ENCODE measurements at places on chromosomes 7 and 10.

DNA sequence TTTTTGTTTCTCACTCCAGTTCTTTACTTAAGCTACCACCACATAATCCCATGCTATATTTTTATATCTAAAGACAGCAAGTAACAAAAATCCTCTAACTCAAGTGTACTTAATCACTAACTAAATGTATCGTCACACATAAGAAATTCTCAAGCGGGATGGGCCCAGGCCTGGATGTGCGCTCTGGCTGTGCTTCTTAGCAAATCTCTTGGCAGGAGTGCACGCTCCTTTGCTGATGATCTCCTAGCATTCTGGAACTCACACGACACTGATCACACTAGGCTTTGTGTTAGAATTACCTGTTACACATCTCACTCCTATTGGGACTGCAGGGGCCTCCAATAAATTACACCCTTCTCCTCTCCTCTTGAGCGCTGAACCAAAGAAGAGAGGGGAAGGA, 46.7 kb upstream of the CALD1 start:
- no peak for DNase-seq

GRCh38 chr10:103921248-103921647, 3.3 kb upstream of the STN1 start:
- no peak for DNase-seq

- no peak for DNase-seq
Observed at GRCh38 chr10:8616166-8616565, 561.7 kb downstream of the GATA3 start.

DNA sequence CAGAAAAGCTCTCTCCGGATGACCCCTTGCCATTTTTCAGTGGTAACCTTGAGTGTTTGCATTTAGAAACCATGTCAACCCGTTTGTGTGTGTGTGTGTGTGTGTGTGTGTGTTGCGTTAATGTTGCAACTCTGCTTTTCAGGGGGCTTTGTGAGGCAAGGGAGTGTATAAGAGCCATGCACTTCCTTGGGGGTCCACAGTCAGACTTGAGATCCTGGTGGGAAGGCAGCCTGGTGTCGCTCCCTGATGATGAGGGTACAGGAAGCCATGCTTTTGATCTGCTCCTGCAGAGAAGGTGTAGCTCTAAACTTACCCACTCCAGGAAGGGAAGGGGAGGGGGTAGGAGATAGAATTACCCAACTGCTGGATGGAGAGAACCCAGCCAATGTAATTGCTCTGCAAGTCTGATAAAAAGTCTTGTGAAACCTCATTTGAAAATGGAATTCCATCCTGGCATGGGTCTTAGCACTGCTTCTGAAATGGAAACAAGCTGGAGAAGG, 10.7 kb downstream of the GRK5 start:
- DNase-seq, result no peak

GRCh38 chr7:52211930-52212329, 823.5 kb upstream of the POM121L12 start:
- no peak for DNase-seq

DNA sequence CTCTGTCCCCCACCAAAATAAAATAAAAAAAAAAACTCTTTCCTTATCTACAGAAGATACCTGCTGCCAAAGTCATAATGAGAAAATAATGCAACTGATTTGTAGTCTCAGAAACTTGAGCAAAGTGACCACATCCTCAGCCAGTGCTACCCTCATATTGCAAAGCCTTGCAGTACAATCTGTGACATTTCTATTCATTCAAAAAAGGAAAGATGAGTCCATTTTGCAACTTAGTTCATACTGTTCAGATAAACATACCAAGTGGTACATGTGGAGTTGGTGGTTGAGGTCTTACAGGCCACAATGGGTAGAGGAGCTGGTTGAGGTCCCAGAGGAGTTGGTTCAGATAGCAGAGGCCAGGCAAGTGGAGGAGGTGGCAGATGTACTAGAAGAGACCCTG, 6.5 kb upstream of the EIF5AL1 start:
- no peak for DNase-seq

- no peak for DNase-seq
Observed at GRCh38 chr10:64785816-64786215, 1264.6 kb downstream of the REEP3 start.

GRCh38 chr7:22205631-22206030, 151.3 kb downstream of the RAPGEF5 start:
- DNase-seq, result no peak

GRCh38 chr7:23105086-23105643, 420 bp upstream of the KLHL7 start:
- DNase-seq, result no peak

GRCh38 chr10:110802090-110802489, 69.6 kb upstream of the PDCD4 start:
- DNase-seq, result peak; percentile 43

GRCh38 chr10:78732381-78732780, 336.4 kb upstream of the ZMIZ1 start:
- no peak for DNase-seq

- peak; percentile 56 for DNase-seq
Observed at GRCh38 chr10:79434821-79435251, 10.6 kb downstream of the ZCCHC24 start.

DNA sequence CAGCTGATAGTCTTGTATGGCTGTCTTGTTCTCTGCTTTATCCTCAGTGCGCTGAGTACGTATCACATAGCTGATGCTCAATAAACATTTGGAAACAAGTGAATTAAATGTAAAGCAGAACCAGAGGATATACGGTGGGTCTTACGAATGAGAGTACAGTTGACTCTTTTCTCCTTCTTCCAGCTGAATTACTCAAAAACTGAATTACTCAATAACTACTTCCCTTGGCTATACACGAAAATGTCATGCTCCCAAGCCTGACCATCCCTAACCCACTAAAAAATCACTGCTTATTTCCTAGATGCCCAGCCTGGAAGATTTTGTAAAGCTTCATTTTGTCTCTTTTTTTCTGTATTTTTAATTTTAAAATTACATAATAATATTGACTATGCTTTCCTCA, 3.2 kb upstream of the RSU1 start:
- DNase-seq, result no peak

GRCh38 chr10:132355297-132355696, 23.3 kb downstream of the LRRC27 start:
- no peak for DNase-seq

DNA sequence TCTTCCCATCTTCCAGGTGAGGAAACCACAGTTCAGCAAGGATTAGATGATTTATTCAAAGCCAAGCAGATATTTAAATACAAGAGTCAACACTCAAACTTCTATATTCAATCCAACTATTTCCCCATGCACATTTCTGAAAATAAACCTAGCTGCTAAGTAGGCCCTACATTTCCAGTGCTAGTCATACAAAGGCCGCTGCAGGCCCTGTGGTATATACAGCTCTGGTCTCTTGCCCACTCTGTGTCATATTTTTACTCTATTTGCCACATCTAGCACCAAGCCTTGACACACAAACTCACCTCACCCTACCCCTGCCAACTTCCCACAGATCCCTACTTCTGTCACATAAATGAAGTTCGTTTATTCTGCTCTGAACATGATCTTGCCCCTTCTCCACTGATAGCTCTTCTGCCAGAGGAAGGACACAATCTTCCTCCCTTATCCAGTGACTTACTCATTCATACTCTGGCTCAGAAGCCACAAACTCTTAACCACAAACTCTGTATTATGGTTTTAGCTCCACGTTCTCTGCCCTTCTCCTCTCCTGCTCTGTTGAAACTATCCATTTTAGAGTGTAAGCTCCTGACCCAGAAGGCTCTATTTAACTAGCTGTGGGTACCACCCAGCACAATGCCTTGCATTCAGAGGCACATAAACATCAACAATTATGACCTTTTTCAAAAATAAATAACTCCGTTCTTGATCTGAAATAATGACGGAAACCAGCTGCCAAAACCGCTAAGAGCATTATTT, 180.7 kb downstream of the CPEB3 start:
- DNase-seq, result no peak

DNA sequence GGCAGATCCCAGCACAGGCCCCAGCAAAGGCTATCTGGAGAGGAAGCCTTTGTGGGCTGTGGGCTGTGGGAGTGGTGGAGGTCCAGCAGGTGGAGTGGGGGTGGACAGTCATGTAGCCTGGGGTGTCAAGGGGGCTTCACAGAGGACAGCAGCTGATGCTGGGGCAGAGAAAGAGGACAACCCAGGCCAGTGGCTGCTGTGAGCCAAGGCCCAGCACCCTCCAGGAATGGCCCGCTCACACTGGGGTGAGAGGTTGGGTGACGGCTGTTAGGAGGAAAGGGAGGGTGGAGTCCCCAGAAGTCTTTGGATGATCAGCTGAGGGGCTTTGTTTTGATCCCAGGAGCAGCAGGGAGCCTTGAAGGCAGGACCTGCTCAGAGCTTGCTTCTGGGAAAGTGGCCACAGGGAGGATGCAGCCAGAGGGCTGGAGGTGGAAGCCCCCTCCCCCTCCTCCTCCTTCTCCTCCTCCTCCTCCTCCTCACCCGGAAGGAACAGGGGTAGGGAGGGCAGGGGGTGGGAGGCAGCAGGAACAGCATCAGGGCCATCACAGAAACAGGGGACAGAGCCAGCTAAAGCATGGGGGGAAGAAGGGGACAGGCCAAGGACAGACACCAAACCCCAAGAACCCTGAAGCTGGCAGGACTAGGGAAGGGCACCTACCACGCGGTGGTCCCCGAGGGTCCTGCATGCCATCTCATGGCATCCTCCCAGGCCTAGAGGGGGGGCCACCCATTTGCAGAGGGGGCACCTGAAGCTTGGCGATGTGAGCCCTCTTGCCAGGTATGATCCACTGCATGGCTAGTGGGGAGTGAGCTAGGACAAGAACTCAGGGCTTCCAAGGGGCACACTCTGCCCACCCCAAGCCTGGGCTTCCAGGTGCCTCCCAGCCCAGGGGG, 144.9 kb downstream of the GRID1 start:
- DNase-seq, result no peak

DNA sequence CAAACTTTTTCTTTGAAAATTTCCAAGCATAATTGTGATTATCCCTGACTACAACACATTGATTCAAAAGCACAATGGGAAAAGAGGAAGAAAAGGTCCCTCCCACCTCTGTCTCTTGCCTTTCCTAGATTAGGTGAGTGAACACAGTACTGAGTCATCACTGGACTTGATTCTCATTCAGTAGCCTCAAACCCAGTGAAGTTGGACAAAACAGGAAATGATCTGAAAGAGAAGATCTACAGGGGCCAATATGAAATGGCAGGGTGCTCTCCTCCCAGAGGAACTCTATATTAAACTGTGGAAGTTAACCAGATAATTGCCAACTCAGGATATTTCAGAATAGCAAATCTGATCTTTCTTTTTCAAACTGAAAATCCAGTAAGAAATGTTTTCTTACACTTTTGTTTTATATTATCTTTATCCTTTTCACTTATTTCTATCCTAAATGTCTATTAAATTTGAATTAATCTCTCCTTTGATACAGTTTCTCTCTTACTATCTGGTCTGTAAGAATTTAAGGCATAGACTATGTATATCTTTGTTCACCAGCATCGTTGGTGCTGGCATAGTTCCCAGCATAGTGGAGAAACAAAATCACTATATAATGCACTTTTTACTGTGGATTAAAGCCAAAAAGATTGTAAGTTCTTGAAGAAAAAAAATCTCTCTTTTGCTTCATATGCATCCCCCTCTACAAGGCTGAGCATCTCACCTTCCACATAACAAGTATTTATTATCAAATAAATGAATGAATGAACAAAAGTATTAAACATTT, 41.4 kb upstream of the IKZF1 start:
- DNase-seq, result no peak

GRCh38 chr10:97336446-97336845, 1.9 kb upstream of the FRAT2 start:
- DNase-seq, result no peak

DNA sequence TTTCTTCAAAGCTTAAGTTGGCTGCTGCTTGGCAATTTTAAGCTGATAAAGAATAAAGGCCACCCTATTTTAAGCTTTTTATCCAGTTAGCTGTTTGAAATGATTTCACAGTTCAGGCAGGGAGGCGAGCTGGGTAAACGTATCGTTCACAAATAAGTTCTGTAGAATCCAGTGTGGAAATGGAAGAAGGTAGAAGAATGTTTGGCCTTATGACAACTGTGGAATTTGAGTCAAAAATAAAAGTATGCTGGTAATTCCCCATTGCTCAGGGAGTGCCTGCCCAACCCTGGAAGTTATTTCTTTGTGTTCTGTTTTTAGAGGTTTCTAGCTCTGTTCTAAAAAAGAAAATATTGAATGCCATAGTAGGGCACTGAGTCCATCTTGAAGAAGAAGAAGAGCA, 113.1 kb downstream of the ARL4A start:
- DNase-seq, result no peak

DNA sequence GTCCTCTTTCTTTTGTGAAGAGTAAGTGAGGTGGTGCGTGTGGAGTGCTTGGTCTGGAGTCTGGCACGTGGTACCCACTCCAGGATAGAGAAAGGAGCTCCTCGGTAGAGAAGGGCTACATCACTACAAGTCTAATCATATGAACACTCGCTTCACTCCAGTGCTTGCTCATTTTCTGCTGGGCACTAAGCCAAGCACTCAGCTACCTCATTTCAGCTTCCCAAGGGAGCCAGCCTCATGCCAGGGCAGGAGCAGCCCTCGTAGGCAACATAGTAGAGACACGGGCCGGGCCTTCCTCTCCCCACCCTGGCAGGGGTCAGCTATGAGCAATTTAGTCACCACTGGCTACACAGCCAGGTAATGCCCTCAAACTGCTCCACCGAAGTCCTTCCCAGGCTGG, 11.4 kb upstream of the HSPA12A start:
- no peak for DNase-seq

- DNase-seq, result no peak
Observed at GRCh38 chr10:29929006-29929405, 130.4 kb downstream of the JCAD start.

GRCh38 chr7:122027058-122027457, 117.0 kb downstream of the AASS start:
- DNase-seq, result no peak

GRCh38 chr7:66308411-66308810, 103.3 kb downstream of the TPST1 start:
- no peak for DNase-seq

DNA sequence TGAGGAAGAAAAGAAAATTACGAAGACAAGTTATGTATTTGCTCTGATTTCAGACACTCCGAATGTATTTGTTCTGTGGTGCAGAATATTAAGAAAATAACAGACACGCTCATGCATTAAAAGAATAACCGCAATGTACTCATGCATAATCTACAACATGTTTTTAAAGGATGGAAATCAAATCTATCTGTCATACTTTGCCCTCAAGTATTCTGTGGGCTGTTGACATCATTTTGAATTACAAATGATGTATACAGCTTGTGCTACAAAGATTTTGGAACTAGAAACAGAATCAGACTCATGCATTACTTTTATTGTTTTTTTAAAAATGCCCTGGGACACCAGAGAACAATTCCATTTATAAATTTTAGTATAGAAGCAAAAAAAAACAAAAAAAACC, 69.9 kb downstream of the APBB1IP start:
- no peak for DNase-seq
